Brain pericyte (primary cell): ENCODE measurements at places on chromosomes 12 and 14.

DNA sequence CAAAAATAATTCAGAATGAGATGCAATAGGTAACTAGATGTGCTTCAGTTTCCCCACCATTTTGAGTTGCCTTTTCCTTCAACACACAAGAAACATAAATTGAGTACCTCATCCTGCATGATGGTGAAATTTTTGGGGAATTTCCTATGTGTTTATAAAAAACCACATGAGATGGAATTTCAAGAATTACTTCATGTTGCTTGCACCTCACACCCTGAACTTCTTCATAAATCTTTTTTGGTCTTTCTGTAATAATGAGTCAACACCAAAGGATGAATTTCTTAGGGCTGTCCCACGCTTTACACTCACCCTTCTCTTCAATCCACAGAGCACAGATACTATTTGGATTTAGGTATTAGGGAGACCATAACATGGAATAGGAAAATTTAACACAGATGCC lies 22.6 kb upstream of the LUM start:
- no peak for DNase-seq

DNA sequence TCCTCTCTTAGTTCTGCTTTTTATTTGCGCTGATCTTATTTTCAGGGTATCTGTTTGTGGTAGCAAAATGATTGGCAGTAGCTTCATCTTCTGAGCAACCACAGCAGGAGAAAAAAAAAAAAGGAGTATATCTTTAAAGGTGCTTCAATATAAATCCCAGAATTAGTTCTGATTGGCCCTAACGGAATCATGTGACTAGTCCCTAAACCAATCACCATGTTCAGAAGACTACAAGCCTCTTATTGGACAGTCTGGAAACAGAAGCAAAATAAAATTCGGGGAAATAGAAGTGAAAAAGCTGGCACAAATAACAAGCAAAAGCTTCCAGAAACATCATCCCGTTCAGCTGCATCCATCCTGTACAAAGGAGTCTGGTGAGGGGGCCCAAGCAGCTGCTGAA lies 49.9 kb upstream of the PTPRO start:
- DNase-seq, result no peak

DNA sequence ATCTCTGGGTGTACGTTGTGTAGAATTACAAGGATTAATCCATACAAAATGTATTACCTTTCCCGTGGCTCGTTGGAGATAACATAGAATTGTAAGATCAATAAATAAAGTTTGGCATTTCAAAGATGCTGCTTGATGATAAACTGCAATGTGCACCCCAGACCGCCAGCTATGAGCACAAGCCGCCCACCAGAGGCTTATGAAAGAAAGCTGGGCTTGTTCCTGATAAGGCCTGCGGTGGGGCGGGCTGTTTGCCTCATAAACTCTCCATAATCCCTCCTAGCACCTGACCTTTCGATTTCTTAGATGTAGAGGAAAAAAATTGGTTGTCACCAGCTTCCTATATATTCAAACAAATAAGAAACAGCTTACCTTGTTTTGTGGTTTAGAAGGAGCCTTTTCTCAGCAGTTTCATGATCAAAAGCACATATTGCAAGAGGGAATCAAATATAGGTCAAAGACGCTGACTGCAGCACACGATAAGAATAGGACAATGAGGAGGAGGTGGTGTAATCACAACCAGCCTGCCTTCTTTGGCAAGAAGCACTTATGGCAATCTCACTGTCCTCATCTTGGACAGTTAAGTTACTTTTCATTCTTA lies 293.6 kb downstream of the RMST start:
- DNase-seq, result no peak

DNA sequence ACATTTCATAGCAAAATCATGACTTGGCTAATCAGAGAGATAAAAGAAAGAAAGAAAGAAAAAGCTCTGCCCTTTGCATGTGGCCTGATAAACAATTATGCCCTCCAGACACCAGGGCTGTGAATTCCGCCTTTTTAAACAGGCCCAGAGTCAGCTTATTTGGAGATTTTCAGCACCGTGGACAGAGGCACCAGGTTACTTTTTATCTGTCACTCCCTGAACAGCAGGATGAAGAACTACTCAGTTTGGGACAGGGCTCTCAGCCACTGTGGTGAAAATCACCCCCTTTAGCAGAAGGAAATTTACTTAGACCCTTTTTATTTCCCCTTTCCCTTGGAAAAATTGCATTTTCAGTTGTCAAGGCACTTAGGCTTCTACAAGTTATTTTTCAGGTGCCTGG lies 359.9 kb downstream of the NRXN3 start:
- no peak for DNase-seq

DNA sequence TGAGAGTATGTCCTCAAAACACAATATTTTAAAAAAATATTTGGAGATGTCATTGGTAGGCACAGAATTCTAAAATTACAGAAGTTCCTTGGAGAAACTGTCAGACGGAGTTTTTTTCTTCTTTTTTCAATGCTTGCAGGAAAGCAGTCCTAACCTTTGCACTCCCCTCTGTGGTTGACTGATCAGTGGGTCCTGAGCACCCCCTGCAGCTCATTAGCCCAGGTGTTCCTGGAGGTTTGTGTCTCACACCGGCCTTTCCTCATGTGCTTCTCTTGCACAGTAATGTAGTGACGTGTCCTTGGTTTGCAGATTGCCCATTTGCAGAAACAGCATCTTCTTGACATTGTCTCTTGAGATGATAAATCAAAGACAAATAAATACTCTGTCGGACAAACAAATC lies 513.0 kb downstream of the TMEM121 start:
- DNase-seq, result no peak

DNA sequence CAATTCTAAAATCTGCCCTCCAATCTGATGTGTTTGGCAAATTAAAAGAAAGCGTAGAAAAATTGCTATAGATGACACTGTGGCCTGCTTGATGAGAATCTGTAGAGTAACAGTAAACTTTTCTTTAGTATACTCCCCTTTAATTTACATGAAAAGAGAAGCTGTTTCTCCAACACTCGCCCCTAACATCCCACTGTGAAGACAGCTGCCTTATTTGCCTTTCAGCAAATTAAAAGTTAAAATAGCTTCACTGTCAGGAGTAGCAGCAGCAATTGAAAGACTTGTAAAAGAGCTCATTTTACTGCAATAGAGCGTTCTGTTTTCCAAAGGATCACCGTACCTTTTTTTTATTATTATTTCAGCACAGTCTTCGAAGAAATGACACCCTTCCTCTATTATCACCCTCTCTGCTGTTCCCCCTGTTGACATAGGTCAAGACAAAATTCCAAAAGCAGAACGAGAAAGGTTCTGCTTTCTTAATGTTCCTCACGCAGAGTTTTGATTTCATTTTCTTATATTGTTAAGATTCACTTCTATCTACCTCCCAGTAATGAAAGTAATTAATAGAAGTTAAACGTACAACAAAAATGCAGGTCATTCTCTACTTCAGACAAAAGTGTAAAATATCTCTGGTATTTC lies 153.5 kb upstream of the USP15 start:
- no peak for DNase-seq

- DNase-seq, result no peak
These were observed 1.8 kb upstream of the RAB21 start for GRCh38 chr12:71752891-71753290.

DNA sequence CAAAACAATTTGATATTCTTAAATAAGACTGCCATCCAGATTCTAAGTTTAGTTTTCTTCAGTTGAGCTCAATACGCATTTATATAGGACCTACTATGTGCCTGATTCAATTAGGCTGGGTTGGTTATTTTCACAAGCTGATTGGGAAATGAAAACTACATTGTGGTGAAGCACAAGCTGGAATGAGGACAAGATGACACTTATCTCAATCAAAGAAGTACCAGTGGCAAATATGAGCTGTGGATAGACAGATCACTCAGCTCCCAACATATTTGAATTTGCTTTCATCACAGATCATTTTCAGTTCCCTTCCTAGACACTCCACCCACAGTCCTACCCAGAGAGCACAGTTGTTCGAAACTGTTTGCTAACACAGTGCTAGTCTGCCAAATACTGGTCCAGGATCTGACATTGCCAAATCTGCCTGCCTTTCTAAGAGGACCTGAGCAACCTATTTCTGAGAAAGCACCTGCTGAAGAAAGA lies 74.7 kb downstream of the LLPH start:
- no peak for DNase-seq

DNA sequence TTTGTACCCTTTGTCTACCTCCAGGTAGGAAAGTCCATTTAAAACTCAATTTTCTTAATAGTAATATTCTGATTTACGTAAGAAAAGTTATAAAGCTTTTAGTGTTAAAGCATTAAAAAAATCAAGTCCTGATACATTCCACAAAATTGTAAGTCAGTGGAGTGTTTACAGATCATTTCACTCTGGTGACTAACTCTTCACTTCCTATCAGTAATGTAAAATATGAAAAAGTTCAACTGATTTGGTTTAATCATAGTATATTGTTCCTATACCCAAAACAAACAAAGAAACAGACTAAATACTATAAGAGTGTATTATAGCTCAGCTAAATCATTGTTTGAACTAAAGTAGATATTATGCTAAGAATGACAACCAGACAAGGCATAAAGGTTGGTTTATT lies 85.9 kb downstream of the VEZT start:
- DNase-seq, result no peak

GRCh38 chr12:71460850-71461609 lies 21.4 kb downstream of the LGR5 start:
- no peak for DNase-seq

DNA sequence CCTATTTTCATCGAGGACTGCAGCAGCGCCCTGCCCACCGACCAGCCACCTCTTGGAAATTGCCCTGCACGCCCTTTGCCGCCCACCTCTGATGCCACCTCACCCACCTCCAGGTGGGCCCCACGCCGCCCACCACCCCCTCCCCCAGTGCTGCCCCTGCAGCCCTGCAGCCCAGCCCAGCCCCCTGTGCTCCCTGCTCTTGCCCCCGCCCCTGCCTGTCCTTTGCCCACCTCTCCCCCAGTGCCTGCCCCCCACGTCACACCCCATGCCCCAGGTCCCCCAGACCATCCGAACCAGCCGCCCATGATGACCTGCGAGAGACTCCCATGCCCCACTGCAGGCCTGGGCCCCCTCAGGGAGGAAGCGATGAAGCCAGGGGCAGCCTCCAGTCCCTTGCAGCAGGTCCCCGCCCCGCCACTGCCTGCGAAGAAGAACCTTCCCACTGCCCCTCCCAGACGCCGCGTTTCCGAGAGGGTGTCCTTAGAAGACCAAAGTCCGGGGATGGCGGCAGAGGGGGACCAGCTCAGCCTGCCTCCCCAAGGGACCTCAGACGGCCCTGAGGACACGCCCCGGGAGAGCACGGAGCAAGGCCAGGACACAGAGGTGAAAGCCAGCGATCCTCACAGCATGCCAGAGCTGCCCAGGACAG lies 96.5 kb downstream of the LGMN start:
- DNase-seq, result no peak

DNA sequence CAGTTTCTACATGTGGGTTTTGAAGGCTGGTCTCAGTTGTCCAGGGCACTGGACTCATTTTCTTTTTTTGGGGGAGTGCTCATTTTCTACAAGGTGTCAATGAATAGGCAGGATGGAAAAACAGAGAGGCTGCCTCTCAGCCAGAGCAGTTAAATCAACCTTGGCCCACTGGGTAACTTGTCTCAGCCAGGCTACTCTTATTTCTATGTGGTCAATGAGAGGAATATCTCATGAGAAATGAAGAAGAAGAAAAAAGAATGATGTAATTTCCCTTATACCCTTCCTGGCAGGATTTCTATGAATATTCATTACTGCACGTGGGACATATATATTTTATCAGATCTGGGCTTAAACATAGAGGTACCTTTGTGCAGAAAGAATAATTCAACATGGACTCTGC lies 155.2 kb upstream of the E2F7 start:
- DNase-seq, result no peak
